ENCODE measurements at places on chromosomes 12 and 14.

DNA sequence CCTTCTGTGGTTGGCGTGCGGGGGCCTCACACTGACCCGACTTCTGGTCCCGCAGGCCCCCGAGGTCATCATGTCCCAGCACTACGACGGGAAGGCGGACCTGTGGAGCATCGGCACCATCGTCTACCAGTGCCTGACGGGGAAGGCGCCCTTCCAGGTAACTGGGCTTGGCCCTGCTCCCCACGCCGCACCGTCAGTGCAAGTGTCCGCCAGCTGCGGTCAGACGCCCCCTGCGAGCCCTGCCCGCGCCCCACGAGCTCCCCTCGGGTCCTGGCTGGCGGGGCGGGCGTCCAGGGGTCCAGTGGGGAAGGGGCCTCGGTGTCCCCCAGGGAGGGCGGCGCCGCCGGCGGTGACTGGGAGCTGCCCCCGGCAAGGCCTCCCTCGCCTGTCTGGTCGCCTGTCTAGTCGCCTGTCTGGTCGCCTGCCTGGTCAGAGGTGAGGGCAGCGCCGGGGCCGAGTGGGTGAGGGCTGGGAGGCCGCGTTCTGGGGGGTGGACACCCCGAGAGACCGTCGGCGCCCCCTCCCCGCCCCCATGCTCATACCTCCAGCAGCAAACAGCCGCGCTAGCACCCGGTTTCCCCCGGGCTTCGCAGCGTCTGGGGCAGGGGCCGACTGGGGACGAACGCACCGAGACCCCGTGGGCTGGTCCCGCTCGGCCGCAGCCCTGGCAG is 14.8 kb downstream of the ULK1 start:
- DNase-seq, result no peak

DNA sequence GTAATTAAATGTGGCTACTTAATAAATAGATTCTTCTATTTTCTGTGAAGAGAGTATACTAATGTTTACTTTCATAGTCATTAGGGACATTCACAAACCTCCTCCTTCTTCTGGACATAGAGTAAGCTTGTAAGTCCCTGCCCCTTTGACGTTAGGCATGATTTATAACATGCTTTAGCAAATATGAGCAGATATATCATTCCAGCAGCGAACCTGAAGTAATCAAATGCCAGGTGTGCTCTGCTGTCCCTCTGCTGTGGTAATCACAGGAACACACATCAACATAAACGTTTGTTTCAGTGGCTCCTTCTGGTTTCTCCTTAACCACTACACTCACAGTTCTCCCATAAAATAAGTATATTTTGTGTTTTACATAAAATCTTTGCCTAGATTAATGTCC is 961.8 kb downstream of the FLRT2 start:
- no peak for DNase-seq

DNA sequence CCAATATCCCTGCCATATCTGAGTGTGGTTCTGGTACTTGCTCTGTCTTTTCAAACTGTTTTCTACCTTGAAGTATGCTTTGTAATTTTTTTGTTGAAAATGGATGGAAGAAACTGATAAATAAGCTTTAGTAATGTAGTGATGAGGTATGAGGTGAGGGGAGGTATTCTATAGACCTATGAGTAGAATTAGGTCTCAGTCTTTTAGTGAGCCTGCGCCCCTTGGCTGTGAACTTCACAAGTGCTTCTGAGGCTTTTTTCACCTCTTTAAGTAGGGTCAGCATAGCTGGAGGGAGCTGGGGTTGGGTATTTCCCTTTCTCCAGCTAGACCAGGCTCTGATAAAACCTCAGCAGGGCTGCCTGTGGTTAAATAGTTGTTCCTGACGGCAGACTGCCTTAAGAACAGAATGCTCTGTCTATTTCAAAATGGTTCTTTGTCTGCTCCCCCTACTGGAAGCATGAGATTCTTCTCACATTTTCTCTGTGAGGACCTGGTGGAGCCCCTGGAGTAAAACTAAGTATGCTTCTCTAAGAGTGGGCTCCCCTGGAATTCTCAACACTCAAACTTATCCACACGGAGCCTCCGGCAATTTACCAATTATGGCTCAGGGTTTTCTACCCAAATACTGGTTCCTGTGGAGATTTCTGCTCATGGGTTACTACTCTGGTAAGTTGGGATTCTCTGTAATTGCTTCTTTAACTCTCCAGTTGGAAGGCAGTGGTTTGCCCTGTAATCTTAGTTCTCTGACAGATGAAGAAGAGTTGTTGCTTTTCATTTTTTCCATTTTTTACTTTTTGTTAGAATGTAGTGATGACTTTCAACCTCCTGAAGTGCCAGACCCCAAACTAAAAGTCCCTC is 13.1 kb downstream of the KRT5 start:
- DNase-seq, result no peak

DNA sequence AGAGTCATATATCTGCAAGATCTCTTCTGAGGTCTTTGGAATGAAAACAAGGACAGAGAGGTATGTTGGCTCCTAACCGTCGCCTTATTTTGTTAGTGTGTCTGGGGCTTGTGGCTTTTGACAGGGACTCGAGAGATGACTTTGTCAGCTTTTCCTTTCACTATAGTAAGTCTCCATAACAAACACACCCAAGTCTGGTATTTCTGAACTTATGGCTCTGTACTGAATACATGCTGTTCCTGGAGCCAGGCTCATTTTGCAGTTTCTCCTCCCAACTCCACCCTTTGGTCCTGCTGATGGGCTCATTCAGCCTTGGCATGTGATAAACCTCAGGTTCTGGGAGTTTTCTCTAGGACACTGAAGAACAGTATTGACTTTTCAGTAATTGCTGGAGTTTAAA is 27.7 kb upstream of the TMED10 start:
- no peak for DNase-seq

- DNase-seq, result no peak
Observed at GRCh38 chr14:105075379-105076295, 10.4 kb upstream of the GPR132 start.
